ENCODE measurements at places on chromosomes 5 and 9.

GRCh38 chr5:135498637-135498995, 37.1 kb downstream of the NEUROG1 start:
- no peak for DNase-seq

- DNase-seq, result no peak
Observed at GRCh38 chr9:128372188-128372641, 1.0 kb downstream of the URM1 start.

DNA sequence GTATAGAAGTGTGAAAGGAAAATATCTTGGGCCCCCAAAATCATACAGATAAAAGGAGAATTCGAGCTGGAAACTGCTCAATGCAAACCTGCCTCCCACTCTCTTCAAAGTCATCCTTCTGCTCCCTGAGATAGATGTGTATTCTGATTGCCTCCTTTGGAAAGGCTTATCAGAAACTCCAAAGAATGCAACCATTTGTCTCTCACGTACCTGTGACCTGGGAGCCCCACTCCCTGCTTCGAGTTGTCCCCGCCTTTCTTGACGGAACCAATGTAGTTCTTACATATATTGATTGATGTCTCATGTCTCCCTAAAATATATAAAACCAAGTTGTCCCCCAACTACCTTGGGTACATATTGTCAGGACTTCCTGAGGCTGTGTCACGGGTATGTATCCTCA, 163.8 kb downstream of the DIRAS2 start:
- no peak for DNase-seq

GRCh38 chr5:156109317-156110023, 217.5 kb upstream of the SGCD start:
- DNase-seq, result no peak

DNA sequence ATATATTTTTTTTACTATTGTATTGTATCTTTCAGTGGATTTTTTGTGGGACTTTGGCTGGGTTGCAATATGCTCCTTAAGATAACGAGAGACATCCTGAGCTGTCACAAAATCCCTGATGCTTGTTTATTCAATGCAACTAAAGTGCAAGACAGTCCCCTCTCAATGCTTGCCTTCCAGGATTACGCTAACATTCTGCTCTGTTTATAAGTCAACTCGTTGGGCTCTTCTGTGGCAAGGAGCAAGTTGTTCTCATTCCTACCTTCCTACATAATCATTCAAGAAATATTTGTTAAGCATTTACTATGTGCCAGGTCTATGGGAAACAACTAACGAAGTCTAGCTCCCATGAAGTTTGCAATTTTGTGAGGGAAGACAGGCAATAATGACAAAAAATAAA, 40.4 kb downstream of the JAKMIP2 start:
- no peak for DNase-seq

- no peak for DNase-seq
Observed at GRCh38 chr5:108278285-108279240, 103.3 kb downstream of the FBXL17 start.

GRCh38 chr5:125481506-125482465, 735.3 kb upstream of the ZNF608 start:
- DNase-seq, result no peak

GRCh38 chr5:68049053-68049713, 166.4 kb upstream of the PIK3R1 start:
- DNase-seq, result peak; percentile 37

DNA sequence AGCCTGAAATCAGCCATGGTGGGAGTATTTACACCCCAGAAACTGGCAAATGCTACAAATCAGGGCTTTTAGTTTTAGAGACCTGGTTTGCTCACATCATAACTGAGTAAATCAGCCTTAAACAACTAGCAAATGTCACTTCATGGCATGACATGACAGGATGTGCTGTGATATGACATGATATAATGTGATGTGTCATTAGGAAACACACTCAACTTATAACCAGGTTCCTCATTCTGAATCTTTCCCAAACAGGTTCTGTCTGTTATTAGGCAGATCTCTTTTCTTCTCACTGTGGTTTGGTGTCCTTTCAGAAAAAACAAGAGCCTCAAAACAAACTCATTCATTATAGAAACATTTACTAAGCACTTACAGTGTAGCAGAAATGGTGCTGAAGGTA, 90.5 kb downstream of the ADAMTS12 start:
- no peak for DNase-seq

GRCh38 chr5:132094393-132095076, 20.9 kb downstream of the CSF2 start:
- no peak for DNase-seq

DNA sequence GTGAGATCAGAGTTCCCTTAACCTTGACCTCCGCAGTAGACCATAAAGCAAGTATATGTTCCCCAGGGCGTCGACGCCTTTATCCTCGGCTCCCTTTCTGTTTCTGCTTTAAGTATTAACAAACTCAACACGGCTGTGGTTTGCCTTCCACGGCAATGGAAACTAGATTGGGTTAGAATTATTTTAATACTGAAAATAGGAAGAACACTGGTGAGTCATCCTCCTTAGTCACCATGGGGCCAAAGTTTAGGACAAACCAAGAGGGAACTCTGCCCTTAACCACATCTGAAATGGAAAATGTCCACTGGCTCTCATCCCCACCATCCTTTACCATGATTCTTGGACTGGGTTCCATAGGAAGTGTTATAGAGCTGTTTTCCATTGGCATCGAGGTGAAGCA, 386.1 kb downstream of the ACTL7B start:
- DNase-seq, result no peak

DNA sequence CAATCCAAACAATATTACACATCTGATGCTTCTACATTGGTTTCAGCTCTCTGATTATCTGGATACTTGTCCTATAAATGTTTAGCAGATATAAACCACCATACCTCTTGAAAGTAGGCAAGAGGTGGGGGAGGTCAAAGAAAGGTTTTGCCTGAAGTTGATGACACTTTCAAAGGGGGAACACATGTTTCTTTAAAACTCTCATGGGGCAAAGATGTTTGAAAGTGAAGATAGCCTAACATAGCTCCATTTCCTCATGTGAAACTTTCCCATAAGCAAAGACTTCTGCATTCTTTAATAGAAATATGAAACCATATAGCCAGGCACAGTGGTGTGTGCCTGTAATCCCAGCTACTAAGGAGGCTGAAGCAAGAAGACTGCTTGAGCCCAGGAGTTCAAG, 62.1 kb downstream of the CETN3 start:
- DNase-seq, result no peak

DNA sequence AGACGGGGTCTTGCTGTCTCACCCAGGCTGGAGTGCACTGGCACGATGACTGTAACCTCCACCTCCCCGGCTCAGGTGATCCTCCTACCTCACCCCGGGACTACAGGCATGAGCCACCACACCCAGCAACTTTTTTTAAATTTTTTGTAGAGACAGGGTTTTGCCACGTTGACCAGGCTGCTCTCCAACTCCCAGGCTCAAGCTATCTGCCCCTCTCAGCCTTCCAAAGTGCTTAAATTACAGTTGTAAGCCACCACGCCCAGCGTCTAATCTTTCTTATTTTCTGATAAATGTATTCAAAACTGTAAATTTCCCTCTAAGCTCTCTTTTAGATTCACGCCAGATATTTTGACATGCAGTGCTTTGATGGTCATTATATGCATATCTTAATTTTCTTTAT, 10.3 kb downstream of the FRRS1L start:
- no peak for DNase-seq

GRCh38 chr5:147303976-147304375, 69.2 kb downstream of the STK32A start:
- DNase-seq, result no peak

GRCh38 chr9:14662060-14662453, 31.2 kb downstream of the ZDHHC21 start:
- no peak for DNase-seq

DNA sequence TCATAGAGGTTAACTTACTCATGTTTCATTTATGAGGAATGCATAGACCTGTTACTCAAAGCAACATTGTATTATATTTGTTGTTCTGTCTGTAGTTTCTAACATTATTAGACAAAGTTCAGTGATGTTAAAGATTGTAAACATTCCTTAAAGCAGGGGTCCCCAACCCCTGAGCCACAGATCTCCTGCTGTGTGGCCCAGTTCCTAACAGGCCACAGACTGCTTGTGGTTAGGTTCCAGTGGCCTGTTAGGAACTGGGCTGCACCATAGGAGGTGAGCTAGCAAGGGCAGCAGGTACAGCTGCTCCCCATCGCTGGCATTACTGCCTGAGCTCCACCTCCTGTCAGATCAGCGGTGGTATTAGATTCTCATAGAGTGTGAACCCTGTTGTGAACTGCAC, 181.1 kb downstream of the KDM4C start:
- no peak for DNase-seq

- DNase-seq, result no peak
Observed at GRCh38 chr5:103245761-103246160, 12.8 kb upstream of the MACIR start.

- no peak for DNase-seq
Observed at GRCh38 chr9:136222906-136223285, 18.0 kb upstream of the LHX3 start.

- DNase-seq, result peak; percentile 40
Observed at GRCh38 chr9:137176302-137177182, 4.7 kb upstream of the TMEM210 start.

DNA sequence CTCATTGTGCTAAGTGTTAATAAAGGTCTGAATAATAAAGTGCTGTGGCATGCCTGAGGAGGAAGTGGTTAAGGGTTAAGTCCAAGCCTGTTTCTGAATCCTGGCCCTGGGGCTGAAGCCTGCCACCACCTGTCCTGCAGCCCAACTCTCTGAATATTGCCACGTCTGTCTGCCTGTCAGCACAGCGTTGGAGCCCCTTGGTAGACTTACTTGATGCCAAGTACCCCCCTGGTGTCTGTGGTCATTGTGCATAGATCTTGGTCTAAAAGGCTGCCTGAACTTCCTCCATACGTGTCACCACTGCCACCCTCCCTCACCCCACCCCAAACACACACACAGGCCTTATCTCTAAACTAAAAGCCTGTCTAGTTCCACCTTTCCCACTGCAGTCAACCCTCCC, 35.4 kb upstream of the SLC2A8 start:
- DNase-seq, result no peak

GRCh38 chr5:3599226-3600105, 3.8 kb downstream of the IRX1 start:
- DNase-seq, result no peak

- no peak for DNase-seq
Observed at GRCh38 chr9:130409246-130409645, 35.5 kb upstream of the ASS1 start.

- DNase-seq, result no peak
Observed at GRCh38 chr9:125701351-125701750, 5.7 kb downstream of the MAPKAP1 start.

DNA sequence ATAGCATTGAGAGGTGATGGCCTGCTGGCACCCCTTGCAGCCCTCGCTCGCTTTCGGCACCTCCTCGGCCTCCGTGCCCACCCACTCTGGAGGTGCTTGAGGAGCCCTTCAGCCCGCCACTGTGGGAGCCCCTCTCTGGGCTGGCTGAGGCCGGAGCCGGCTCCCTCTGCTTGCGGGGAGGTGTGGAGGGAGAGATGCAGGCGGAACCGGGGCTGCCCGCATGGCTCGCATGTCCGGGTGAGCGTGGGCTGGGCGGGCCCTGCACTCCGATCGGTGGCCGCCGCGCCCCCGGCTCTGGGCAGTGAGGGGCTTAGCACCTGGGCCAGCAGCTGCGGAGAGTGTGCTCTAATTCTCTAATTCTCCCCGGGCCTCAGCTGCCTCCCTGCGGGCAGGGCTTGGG, 101.1 kb downstream of the KIF4B start:
- no peak for DNase-seq

GRCh38 chr9:107161338-107161737, 121.7 kb upstream of the RAD23B start:
- no peak for DNase-seq

GRCh38 chr5:8295141-8295540, 426.2 kb downstream of the MTRR start:
- no peak for DNase-seq

- DNase-seq, result peak; percentile 85
Observed at GRCh38 chr5:124655921-124656511, 90.4 kb downstream of the ZNF608 start.

GRCh38 chr9:3508521-3509291, 17.1 kb downstream of the RFX3 start:
- DNase-seq, result peak; percentile 36

DNA sequence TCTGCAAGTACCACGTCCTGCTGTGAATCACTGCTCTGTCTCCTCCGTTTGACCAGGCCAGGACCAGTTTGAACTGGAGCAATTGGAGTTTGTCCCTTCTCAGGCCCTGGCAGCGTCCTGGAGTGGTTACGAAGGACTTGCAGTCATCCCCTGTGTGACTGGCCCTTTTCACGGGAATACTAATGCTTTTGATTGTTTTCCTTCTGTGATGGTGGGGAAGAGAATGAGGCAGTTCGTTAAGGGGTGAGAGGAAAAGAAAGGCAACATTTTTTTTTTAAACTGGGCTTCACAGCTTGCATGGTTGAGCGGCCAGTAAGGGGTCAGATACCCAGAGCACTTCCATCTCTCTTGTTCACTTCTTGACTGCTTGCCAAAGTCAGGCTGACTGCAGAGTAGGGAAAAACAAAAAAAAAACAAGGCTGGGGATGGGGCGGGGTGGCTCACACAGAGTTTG, 153.5 kb upstream of the STK32A start:
- no peak for DNase-seq

DNA sequence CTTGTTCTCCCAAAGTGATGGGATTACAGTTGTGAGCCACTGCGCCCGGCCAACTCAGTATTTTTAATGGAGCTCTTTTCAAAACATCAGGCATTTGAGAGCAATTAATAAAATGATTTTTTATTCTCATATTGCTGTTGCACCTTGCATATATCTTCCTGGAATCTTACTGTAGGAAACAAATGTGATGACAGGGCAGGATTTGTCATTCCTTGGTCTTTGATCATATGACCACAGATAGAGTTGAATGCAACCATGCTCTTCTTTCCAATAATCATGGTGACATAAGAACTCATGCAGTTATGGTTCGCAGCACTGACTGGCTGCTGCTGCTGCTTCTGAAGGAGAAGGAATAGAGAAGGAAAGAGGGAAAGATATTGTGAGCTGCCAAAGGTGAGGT, 28.1 kb downstream of the CARTPT start:
- no peak for DNase-seq

DNA sequence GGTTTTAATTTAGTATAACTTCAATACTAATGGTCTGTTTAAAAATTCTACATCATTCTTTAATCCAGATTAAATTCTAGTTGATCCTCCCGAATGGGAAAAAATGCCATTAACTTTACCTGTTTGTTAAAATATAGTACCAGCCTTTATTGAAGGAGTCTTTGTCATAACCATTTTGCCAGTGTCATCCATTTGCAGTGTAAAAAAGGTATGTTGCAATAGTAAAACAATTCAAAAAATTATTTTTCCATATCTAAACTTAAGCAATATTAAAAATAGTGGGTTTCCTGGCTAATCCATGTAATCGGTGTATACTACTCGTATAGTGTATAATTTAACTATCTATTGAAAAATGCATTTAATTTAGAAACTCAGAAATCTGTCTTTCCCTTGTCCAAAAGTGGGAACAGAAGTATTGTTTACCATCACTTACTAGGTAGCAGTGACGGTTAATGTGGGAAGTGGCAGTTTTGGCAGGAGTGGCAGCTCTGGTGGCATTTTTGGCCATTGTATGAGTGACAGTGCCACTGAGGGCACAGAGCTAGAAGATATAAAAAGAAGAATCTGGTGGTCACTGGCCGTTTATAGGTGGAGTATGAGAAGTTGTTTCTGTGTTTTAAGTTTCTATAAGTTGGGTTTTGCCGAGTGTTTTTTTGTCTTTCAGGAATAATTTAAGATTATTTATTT, 1.9 kb downstream of the AP3S1 start:
- no peak for DNase-seq
